IMR-90 (cell line): ENCODE measurements at places on chromosomes 2 and 18. TPM values are rescaled to one million over a fixed set of nuclear protein-coding genes. Genes with fewer than 3 reads are reported as not detected.
A peak's percentile ranks its signal among the peaks of the same experiment; 100 is the strongest.

DNA sequence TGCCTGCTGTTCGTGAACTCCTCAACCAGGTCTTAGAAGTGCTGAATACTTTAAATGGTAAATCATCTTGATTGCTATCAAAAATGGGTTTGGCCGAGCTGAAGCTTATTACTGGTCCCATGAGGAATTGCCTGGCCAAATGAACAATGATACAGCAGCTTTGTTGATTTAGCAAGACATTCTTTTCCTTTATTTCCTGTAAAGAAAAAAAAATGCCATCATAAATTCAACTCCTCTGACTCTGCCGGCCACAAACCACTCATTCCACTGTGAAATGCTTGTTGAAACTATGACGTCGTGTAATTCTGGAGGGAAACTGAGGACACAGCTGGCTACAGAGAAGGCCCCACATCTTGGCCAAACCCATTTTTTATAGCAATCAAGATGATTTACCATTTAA, 74.2 kb upstream of the ID2 start:
- H3K4me1 ChIP-seq, result peaks cover 18% of the 10 kb centered on the region
- DNase-seq, result peak; percentile 80
- no peak overlapping the region for H3K27ac ChIP-seq
- H3K27me3 ChIP-seq, result no peaks in the 10 kb centered on the region
- no peak overlapping the region for H3K4me3 ChIP-seq

GPBAR1 gene
- under 0.01 TPM in 1 of 2 replicates, not detected in the other for total RNA-seq

DNA sequence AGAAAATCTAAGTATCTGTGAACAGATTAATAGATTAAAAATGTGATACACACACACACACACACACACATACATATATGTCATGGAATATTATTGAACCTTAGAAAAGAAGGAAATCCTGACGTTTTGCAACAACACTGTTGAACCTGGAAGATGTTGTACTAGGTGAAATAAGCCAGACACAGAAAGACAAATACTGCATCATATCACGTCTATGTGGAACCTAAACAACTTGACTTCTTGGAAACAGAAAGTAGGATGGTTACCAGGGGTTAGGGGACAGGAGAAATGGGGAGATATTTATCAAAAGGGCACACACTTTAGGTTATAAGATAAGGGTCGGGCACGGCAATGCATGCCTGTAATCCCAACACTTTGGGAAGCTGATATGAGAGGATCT, 698.4 kb upstream of the ID2 start:
- H3K4me1 ChIP-seq, result no peaks in the 10 kb centered on the region
- no peak overlapping the region for H3K4me3 ChIP-seq
- H3K36me3 ChIP-seq, result no peaks in the 10 kb centered on the region
- H3K27me3 ChIP-seq, result peaks cover under 1% of the 10 kb centered on the region
- no peak overlapping the region for H3K27ac ChIP-seq
- DNase-seq, result no peak

DNA sequence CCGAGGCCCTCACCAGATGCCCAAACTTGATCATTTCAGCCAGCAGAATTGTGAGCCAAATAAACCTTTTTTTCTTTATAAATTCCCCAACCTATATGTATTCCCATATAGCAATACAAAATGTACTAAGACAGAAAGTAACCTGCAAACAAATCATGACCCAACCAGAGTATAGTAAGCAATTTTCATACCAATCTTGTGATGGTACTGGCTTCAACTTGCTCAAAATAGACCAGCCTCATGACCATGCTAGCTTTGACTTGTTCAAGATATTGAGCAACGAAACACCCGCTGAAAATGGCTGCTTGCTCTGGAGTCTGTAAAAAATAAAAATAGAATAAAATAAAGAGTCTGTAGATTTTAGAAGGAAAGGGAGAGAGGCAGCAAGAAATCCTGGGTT, 97.6 kb downstream of the C1D start:
- no peak overlapping the region for H3K4me3 ChIP-seq
- peaks cover 16% of the 10 kb centered on the region for H3K27me3 ChIP-seq
- no peaks in the 10 kb centered on the region for H3K4me1 ChIP-seq
- H3K36me3 ChIP-seq, result no peaks in the 10 kb centered on the region
- no peak overlapping the region for H3K27ac ChIP-seq
- no peak for DNase-seq

GRCh38 chr2:62440281-62440946, 65.6 kb downstream of the TMEM17 start:
- H3K27ac ChIP-seq, result no peak overlapping the region
- H3K4me3 ChIP-seq, result no peak overlapping the region
- H3K27me3 ChIP-seq, result peaks cover 35% of the 10 kb centered on the region
- no peak for DNase-seq

GRCh38 chr2:64637000-64637635, 16.6 kb downstream of the SERTAD2 start:
- peaks cover 12% of the 10 kb centered on the region for H3K36me3 ChIP-seq
- H3K27ac ChIP-seq, result no peak overlapping the region
- peaks cover 17% of the 10 kb centered on the region for H3K4me1 ChIP-seq

DNA sequence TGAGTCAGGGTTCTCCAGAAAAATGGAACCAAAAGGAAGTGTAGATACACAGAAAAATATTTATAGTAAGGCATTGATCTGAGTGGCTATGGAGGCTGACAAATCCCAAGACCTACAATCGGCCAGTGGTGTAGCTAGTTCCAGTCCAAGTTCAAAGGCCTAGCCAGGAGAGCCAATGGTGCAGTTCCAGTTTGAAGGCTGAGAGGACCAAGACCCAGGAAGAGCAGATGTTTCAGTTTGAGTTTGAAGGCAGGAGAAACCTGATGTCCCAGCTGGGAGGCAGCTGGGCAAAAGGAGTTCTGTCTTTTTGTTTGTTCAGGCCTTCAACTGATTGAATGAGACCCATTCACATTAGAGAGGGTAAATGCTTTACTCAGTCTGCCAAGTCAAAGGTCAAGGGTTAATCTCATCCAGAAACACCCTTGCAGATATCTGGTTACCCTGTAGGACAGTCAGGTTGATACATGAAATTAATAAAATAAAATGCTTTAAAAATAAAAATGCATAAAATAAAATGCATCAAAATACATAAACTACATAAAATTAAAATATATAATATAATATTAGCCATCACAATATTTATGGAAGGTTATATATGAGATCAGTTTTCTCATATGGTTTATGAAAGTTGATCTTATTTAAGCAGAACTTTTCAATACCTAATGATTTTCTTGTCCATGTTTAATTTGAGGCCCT, 38.7 kb downstream of the KCNE4 start:
- no peaks in the 10 kb centered on the region for H3K27me3 ChIP-seq
- H3K36me3 ChIP-seq, result no peaks in the 10 kb centered on the region
- no peak overlapping the region for H3K4me3 ChIP-seq
- no peak overlapping the region for H3K27ac ChIP-seq
- no peak for DNase-seq
- peaks cover 4% of the 10 kb centered on the region; the same call in 1 of the 2 replicates for H3K4me1 ChIP-seq

KLHL14 gene
- not detected in 2 replicates for total RNA-seq
